Endothelial cell of umbilical vein (primary cell): ENCODE measurements at places on chromosomes 1 and 21.

DNA sequence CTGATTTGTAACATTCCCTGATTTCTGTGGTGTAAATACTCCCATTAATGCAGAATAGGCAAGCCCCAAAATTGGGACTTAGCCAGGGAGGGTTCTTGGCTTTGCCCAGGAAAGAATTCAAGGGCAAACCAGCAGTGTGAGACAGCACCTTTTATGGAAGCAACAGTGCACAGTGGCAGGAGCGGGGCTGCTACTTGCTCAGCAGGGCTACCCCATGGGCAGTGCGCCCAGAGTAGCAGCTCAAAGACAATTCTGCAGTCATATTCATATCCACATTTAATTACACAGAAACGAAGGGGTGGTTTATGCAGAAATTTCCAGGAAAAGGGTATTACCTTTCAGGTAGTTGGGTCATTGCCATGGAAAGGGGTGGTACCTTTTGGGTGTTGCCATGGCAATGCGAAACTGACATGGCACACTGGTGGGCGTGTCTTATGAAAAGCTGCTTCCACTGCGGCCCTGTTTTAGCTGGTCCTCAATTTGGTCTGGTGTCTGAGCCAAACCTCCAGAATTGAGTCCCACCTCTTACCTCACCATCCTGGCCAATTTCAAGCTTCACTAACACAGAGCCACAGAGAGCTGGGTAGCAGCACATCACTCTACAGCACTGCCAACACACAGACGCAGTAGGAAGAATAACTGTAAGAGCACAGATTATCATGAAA, 35.9 kb downstream of the FHAD1 start:
- DNase-seq: no peak

GRCh38 chr1:54227091-54227602, 27.2 kb downstream of the MRPL37 start:
- DNase-seq: no peak

DNA sequence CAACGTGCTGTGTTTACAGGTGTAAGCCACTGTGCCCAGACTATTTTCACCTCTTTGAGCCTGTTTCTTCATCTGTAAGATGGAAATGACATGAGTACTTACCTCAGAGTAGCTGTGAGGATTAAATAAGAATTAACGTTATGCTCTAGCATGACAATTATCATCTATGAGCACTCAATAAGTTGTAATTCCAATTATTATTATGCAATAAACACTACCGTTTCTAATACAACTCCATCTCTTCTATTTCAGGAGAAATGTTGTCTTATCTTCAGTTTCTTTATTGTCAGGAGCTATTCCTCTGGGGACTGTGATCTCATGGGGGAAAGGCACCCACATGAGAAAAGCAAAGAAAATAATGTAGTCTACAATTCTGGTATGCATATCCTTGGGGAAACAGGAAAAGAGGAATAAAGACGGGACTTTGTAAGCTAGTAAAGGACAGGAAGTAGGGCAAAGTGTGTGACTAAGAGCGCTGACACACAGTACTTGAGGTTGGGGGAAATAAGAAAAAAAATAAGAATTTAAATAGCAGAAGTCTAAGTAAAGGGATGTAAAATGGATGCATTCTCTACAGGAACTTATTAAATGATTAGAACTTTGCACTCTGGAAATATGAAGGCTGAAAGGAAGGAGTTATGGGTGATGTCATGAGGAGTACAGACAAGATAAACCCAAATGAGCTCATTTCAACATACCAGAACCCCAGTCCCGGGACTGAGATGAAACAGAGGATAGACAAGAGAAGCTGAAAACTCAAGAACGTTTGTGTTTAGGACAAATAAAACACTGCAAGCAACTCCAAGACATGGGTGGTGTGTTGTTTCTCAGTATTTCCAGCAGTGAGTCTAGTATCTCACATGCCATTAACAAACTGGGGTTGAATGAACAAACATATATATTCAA, 9.8 kb downstream of the PHC2 start:
- peak; percentile 74 for DNase-seq

DNA sequence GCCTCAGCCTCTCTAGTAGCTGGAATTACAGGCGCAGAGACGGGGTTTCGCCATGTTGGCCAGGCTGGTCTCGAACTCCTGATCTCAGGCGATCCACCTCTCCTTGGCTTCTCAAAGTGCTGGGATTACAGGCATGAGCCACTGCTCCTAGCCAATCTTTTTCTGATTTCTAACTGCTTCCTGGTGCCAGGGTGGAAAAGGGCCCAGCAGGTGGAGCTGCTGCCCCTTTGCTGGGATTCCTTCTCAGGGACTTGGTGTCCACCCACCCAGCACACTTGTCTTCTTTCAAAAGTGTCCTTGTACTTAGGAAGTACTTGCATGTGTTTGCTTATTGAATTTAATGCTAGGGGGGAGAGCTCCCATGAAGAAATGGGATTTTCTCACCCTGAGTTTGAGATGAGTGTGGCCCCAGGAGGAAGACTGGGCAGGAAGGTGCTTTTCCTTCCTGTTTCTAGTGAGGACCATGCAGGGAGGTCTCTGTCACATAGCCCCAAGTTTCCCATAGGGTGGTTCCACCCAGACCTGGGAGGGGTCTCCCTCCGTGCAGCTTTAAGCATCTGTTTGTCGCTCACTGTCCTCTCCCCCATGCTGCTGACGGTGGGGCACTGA, 14.2 kb downstream of the UTP11 start:
- DNase-seq: peak; percentile 63

GRCh38 chr1:121414905-121415304, 230.1 kb downstream of the SRGAP2C start:
- peak; percentile 52 for DNase-seq

DNA sequence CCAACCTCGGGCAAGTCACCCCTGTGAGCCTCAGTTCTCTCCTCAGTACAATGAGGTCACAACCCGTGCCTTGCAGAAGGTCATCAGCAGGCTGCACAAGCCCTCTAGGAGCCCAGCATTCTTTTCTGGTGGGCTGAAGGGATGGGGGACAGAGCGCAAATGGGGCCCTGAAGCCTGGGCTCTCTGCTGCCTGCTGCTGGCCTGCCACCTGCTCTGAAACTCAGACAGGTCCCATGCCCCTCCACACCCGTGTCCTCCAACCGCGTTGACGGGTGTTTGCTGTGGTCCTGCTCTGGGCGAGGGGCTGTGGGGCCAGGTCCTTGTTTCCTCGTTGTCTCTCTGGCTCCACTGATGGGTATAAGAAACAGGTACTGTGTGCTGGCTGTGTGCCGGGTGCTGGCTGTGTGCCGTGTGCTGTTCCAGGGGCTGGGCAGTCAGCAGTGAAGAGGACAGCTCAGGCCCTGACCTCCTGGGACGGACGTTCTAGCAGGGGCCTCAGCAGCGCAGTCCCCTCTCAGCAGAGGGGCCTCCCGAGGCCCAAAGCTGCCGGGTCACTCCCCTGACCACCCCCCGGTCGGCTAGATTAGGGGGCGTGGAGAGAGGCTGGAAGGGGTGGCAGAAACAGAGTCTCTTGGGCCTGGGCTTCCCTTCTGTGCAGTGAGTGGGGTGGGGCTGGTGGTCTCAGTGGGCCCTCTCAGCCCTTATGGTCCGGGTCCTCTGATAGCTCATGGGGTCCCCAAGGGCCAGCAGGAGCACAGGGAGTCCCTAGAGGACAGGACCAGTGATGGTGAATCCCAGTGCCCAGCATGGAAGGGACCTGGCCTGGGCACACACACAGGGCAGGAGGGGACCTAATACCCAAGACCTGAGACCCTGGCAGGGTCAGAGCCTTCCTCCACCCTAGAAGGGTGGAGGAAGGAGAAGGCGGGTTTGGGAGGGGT, 42.1 kb downstream of the DMRTB1 start:
- no peak for DNase-seq

GRCh38 chr21:41241341-41241740, 73.4 kb downstream of the BACE2 start:
- DNase-seq: no peak

DNA sequence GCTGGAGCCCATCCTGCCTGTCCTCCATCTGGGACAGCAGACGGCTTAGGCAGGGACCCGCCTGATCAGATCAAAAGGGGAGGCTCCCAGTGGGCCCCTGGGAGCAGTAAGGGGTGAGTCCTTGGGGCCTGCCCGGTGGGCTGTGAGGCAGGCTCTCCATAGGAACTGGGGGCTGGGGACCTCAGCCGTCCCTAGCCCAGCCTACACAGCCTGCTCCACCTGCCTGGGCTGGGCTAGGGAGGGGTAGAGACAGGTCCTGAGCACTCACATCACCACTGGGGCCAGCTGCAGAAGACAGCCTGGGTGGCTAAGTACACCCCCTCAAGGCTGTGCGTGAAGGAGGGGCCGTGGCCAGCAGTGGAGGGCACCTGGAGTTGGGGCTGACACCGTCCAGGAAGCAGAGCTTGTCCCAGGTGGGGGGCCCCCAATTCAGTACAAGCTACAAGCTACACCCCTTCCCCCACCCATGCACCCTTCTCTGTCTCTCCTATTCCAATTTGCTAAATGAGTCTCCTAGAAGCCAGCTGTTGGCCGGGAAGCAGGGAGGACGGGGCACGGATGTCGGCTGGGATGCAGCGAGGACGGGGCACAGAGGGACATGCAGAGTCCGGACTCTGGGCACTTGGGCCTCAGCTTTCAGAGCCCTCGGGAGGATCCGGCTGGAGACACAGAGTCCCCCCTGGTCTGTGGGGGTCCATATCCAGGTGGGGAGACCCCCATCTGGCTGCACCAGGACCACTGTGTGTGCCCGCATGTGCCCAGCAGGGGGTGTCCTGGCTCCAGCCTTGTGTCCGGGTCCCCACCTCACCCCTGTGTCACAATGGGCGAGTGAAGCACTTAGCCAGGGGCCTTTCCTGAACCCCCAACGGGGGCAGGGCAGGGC, 1.7 kb downstream of the ISG15 start:
- DNase-seq: no peak

DNA sequence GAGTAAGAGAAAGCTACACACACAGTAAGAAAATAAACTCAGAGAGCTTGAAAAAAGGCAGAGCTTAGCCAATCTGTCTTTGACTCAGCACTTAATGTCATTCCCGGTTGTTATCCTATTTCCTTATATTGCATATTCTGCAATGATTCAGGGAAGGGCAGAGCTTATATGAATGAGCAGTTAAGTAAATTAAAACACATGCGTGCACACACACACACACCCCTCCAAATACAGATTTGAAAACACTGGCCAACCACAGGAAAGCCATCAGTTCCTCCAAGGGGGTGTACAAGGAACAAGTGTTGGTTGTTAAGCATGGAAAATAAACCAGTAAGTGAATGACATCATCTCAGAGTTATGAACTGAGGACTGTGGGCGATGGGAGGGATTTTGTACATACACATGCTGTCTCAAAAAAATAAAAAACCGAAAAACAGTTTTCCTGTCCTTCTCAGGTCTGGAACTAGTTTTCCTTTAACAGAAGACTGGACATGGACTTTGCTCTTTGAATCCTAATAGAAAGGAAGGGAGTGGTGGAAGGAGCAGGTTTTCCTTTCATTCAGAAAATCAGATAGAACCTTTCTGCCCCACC, 1.0 kb downstream of the IQGAP3 start:
- peak; percentile 83 for DNase-seq
